Stimulated activated CD8-positive, alpha-beta memory T cell treated with anti-CD3 and anti-CD28 coated beads, Interleukin-4, amount 100 ng/mL, for 48 hours (primary cell): ENCODE measurements at places on chromosomes 2 and 18.

DNA sequence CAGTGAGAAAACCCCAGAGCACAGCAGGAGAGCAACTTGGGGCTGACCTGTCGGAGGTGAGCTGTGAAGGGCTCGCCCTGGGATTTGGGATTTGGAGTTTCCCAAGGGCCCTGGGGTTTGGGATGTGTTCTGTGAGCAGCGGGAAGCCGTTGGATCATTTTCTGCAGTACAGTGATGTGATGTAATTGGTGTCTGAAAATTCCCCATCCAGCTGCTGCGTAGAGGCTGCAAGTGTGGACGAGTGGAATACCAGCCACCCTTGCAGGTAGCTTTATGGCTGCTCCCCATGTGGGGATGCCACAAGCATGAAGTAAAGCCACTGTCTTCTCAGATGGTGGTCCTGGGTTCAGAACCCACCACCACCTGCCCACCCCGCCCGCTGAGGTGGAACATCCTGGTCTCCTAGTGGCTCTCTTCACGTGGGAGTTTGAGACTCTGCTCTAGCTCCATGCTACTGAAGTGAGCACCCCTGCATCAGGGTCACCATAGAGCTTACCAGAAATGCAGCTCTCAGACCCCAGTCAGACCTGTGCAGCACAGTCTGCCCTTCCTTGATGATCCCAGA, 15.0 kb downstream of the IMPA2 start:
- DNase-seq: no peak

GRCh38 chr2:231800493-231801091, 14.3 kb downstream of the COPS7B start:
- DNase-seq: peak; percentile 76

DNA sequence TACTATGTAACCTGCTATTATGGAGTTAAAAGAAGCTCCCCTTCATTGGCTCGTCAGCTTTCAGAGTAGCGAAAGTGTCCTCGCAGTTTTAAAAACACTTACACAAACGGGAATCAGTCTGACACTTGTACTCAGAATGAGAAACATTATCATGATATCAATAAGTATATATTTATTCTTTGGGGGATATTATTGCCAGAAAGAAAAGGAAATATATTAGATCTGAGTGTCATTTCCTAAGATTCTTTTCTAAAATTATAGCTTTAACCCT, 584.5 kb downstream of the ZEB2 start:
- no peak for DNase-seq

GRCh38 chr2:175432793-175433192, 251.3 kb upstream of the ATP5MC3 start:
- DNase-seq: no peak

- no peak for DNase-seq
Measured at GRCh38 chr2:47155091-47155876, at the start of gene STPG4. TSS of gene STPG4 (minus strand) at chr2:47155308. CDS start at chr2:47155251, 57 bp downstream.

DNA sequence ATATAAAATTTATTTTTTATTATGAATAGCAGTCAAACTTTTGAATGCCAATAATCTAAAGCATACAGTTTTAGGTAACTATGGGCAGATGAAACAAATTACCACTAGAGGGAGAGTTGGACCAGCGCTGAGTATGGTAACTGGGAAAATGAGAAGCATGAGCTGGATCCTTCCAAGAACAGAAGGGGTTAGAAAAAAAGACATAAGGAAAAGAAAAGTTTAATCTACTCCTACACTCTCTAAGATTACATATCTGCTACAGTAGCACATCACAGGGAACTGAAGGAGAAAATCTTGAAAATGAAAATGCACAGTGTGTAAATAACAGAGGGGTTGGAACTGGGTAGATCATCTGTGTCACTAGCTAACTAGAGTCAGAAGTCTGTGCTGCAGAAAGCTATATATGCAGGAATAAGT, 15.5 kb downstream of the REG3G start:
- no peak for DNase-seq

DNA sequence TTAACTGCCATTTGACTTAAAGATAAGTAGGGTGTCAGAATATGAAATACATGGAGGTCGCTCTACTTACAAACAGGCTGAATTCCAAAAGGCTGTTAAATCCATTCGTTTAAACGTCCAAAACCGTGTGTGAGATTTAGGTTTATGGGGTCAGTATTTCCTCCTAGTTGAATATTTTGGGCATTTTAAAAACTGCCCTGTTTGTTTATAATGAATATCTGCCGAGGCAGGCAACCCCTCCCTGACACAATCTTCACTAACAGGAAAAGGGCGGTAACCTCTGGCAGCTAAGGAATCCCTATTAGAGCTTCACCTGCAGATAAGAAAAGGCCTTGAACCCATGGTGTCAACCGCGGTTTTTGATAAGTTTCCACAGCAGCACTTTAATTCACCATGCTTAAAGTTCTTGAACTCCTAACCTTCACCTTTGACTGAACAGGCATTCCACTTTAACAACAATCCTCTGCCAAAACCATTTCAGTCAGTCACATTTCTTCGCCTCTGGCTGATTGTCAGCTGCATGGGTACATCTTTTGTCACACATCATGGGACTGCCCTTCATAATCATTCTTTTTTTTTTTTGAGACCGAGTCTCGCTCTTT, 17.8 kb downstream of the TRAK2 start:
- DNase-seq: no peak

- DNase-seq: no peak
Measured at GRCh38 chr2:219444566-219445091, 10.0 kb downstream of the SPEG start.

DNA sequence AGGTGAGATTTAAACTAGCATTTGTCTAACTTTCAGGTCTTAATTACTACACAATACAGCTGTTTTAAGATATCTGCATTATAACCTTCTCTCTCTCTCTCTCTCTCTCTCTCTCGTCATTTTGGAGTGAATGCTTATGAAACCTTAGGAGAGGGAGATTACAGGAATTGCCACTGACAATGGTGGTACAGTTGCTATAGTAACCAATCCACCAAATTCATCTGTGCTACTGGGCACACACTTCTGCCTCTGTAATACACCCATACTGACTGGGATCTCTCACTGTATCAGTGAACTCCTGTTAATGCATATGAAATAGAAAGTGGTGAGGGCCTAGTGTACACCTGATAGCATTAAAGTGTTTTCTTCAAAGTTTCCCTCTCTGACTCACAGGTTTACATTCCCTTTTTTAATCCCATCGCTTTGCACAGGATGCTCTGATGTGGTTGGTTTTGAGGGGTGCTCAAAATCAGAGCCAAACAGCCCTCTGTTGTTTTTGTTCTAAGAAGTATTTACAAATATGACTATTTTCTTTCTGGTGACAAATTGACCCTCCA, 13.1 kb downstream of the KLHL14 start:
- no peak for DNase-seq

DNA sequence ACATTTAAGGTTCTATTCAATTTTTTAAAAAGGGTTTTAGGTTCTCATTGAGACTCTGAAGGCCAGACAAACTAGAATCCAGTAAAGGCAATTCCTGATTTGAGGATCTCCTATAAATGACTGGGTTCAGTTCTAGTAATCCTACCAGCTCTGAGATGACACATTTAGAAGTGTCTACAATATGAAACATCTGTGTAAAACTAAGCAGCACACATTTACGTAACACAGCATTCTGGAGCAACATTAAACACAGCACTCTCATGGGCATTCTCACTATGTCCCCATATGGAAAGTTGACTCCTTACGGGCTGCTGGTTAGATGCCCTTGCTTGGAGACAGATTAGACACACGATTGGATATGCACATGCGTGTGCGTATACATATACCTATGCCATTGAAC, 114.4 kb downstream of the ZNF385B start:
- DNase-seq: no peak

- no peak for DNase-seq
Measured at GRCh38 chr2:8039732-8040131, 642.1 kb upstream of the ID2 start.

GRCh38 chr2:20661421-20662307, 5.3 kb upstream of the GDF7 start:
- DNase-seq: peak; percentile 73

DNA sequence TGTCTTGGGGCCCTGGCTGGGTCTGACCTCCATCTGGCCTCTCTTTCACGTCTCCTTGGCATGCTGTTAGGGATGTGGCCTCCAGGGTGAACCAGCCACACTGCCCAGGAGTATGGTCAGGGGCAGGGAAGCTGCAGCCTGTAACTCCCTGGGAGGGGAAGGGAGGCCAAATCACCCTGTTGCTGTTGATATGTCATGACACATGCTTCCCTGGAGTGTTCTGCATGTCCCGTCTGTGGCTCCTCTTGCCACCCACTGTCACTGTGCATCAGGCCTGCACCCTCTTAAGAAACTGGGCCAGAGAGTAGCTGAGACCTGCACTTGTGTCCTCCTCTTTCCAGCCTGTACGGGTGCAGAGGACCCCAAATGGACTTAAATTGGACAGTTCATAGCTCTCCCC, 221.3 kb downstream of the FHOD3 start:
- no peak for DNase-seq

DNA sequence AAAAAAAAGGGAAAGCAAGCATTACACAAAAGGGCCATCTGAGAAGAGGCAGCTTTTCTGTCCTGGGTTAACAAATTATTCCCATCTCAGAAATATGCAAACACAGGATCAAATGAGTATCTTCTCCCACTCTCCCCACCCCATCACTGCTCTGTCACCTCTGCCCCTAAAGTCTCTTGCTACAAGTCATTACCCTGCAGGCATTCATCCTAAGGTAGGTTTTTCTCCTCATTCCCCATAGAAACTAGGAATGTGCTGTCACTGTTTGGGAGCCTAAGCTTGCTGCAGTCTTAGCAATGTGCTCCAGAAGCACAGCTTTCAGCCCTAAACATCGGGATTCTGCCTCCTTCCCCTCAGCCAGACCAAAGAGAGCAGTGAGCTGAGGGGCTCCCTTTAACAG, 3.6 kb downstream of the LRRTM1 start:
- no peak for DNase-seq

- peak; percentile 54 for DNase-seq
Measured at GRCh38 chr18:62325806-62326645, 916 bp downstream of the TNFRSF11A start.

DNA sequence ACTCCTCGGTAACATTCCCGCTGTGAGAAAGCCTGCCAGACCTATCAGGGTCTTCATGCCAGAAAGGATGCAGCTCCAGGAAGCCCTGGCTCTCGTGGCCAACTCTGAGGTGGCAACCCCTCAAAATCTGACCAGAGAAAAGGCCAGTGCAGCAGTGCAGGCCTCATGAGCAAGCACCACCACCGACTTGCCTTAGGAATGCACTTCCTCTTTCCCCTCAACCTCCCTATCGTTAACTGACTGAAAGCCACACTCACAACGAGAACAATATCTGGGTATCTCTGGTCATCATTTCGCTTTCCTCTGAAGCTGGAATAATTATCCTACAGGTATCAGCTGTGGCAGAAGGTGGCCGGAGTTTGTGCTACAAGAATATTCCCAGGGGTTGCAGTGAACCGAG, 101.4 kb upstream of the POU3F3 start:
- no peak for DNase-seq

- DNase-seq: no peak
Measured at GRCh38 chr18:58205443-58206160, 161.6 kb downstream of the NEDD4L start.

DNA sequence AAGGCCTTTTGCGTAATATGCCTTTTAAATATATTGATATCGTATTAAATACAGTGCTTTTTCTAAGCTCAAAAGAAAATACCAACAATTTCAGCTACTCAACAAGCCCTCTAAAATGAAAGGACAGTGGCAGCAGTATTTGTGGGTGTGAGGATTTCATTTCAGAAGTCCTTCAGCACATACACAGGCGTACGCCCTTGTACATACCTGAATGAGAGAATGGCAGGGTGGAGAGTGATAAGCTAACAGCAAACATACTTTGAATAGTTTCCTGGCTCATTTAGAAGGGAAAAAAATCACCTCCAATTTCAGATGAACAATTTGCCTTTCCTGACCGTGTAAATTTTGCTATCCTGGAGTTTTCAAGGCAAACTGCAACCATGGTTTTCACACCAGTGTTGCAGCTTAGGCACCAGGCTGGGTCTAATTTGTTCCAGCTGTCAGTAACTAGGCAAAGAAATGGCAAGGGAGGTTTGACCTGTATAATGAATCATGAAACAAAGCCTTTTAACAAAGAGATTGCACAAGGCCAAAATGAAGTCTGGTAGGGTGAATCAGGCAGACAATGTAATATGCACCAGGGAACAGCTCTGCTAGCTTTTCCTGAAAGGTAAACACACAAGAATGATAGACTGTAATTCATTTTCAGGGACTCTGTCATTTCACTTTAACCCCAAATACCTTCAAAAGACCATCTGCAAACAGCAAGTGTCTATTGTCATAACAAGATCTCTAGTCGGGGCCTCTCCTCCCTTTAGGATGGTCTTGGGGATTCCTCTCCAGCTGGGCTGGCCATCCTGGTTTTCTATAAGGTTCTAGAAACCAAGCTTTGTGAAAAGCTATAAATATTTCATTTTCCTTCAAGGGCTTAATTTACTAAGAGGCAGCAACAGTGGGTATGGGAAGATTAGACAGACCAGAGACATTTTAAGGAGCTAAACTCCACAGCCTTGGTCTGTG, 11.5 kb downstream of the ANKRD29 start:
- DNase-seq: no peak

GRCh38 chr18:38690626-38691025, 1125.0 kb upstream of the CELF4 start:
- no peak for DNase-seq

- DNase-seq: no peak
Measured at GRCh38 chr2:237307474-237307873, 106.5 kb downstream of the COL6A3 start.

DNA sequence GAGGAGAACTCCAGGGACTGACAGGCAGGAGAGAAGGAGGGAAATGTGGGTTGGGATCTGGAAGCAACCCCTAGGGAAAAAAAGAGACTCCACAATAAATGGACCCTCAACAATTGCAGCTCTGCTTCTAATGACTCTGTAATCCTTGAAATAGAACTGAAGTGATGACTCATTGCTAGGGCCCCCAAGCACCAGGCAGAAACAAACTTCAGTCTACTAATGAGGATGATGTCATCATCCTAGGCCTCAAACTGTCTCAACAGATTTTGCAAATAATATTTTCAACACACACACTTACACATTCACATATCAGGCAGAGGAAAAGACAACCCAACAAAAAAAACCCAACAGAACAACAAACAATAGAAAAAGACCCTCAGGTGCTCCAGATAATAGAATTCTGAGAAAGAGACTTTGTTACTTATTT, 143.3 kb downstream of the HDAC4 start:
- peak; percentile 28 for DNase-seq

DNA sequence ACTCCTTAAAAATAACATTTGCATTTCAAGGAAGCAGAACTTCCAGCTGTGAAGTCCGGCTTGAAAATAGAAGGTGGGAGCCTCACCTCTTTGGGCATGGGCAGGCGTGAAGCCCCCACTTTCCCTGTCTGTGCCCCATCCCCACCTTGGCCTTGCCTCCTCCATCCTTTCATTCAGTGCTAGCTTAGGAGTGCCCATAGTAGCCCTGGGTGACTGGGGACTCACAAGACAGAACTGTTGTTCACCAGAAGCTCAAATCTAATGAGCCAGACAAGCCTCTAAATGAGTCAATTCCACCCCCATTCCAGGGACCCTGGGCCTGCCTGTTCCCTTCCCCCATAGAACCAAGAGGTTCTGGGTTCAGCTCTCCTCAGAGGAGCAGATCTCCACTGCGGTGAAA, 20.0 kb downstream of the SPATA3 start:
- no peak for DNase-seq

- DNase-seq: no peak
Measured at GRCh38 chr2:84301717-84302116, 157.4 kb downstream of the SUCLG1 start.

GRCh38 chr2:107685421-107685986, 141.2 kb upstream of the RGPD4 start:
- DNase-seq: no peak

- DNase-seq: no peak
Measured at GRCh38 chr2:119233326-119234020, 9.8 kb downstream of the STEAP3 start.

- no peak for DNase-seq
Measured at GRCh38 chr18:76416911-76417310, 78.1 kb downstream of the ZNF516 start.
